Activated T-cell treated with anti-CD3 and anti-CD28 coated beads, Interleukin-2, amount 50 U/mL, for 4 hours (primary cell): ENCODE measurements at places on chromosomes 16 and 17. TPM values are rescaled to one million over a fixed set of nuclear protein-coding genes. Genes with fewer than 3 reads are reported as not detected.

The IL32 gene
- total RNA-seq, result 715 TPM

GRCh38 chr16:30482366-30482765 lies 9.8 kb downstream of the ITGAL start:
- no peak for DNase-seq

DNA sequence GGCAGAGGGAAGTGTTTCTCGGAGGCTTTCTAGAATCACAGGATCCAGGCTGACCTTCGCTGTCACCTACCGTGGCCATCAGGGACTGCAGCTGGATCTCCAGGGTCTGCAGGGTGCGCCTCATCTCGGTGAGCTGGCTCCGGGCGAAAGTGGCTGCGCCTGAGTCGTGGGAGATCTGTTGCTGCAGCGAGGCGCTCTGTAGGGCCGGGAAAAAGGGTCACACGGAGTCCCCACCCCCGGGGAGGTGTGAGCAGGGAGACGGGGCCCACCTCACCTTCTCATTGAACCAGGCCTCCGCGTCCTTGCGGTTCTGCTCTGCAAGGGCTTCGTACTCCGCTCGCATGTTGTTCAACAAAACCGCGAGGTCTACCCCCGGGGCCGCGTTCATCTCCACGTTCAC lies 2.9 kb downstream of the KRT28 start:
- DNase-seq, result no peak

The FNDC8 gene
- total RNA-seq, result not detected

DNA sequence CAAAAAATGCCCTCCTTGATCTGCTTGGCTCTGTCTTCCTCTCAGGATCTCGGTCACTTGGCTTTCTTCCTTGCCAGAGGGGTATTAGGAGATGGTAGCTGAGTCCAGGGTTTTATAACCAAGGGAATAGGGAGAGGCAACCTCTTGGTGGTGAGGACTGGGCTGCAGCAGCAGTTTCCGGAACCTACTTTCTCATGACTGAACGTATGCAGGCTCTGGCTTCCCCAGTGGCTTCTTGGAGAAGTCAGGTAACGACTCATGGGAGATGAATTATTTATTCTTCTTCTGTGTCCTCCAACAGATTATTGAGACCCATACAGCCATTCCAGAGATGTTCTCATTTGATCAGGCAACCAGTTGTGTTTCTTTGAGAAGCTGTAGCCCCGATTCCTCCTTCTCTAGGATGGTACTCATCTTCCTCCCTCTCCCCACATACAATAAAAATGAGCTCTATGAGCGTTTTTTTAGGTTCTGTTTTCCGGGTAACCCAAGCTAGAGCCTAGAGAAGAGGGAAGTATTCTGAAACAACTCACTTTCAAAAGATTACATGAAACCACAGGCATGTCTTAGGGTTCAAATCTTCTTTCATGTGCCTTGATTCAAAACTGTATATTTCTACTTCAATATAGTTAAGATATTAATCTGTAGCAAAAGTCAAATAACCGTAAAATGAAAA lies 22.3 kb upstream of the DHX40 start:
- DNase-seq, result no peak

The SCIMP gene
- not detected for total RNA-seq

The FOXO3B gene
- total RNA-seq, result 9.4 TPM

DNA sequence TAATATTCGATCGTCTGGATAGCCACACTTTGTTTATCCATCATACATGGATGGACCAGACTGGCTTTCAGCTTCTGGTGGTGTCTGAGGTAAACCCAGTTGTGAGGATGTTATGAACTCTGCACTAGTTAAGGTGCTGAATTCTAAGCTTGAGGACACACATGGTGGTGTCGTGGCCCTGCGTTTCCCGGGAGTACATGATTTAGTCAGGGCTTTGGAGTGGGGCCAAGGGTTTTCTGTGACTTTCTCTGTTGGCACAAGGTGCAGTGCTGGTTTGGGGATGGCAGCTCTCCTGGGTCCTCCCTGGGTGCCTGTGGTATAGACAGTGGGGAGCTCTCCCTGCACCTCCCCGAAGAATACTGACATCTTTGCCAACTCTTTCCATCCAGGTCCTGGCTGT lies 116.6 kb downstream of the SPECC1 start:
- DNase-seq, result no peak

- DNase-seq, result no peak
Measured at GRCh38 chr17:1376061-1376460, 24.0 kb downstream of the YWHAE start.

The RNF112 gene
- 0.30 TPM for total RNA-seq

- no peak for DNase-seq
Measured at GRCh38 chr16:57244463-57244766, 644 bp upstream of the ARL2BP start.

- DNase-seq, result no peak
Measured at GRCh38 chr17:27282054-27282551, 11.8 kb upstream of the WSB1 start.

DNA sequence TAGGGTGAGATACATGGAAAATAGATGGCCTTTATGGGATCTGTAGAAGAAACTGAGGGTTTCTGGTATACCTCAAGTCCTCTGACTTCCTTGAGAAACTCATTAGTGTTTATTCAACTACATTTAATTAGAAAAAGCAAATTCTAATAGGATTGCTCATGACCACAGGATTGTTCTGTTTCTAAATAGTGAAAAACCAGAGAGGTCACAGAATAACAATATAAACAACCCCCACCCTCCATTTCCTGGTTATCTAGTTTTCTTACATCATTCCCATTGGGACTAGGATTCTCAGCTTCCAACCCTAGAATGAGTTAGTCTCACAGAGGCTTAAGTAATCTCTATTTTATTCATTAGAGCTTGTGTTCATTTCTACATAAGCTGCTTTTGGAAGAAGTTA lies 30.0 kb downstream of the SF3B3 start:
- no peak for DNase-seq

- DNase-seq, result no peak
Measured at GRCh38 chr16:67393788-67394154, 473 bp upstream of the TPPP3 start.

DNA sequence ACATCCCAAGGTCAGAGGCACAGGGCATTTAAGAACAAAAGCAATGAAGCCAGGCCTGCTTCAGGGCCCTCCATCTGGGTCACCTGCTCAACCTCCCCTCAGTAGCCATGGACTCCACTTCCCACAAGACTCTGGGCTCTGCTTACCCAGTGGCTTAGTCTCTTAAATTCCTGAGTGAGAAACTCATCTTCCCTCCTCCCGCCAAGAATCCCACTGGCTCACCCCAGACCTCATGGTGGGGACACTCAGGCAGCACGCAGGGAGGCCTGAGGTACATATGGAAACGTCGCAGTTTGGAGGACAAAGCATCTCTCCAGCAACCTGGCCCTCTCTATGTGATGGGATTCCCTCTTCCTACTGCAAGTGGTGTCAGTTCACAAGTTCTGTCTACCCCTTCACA lies 326.7 kb upstream of the CDH5 start:
- no peak for DNase-seq

- DNase-seq, result no peak
Measured at GRCh38 chr16:855471-855870, 54.9 kb upstream of the GNG13 start.

The HYDIN gene
- not detected for total RNA-seq

The EXOC3L1 gene
- not detected for total RNA-seq

DNA sequence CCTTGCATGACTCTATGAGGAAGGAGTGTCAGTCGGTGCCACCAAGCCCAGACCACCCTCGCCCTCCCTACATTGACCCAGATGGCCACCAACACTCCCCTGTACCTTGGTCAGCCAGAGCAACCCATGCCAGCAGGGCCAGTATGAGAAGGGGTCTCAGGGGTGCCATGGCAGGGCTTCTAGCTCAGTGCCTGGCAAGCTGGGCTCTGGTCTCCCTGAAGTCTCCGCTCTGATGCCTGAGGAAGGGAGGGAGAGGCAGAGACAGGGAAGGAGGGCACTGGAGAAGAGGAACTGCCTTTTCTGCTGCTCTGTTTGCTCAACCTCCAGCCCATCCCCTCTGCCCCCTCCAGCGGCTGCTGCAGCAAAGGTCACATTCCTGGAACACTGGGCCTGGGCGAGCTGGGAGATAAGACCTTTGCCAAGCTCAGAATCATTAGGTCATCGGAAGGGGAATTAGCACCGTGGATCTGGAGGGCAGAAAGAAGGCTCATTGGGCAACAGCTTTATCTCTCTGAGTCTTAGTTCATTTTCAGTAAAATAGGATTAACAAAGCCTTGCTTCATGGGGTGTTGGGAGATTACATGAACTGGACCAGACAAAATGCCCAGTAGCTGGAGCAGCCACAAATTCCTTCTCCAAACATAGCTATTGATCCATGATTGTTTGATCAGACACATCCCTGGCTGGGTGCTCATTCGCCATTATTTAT lies at the start of gene VTN:
Gene VTN, minus strand, starts transcription at position 273 of the 709 bp plus-strand sequence. Its CDS starts 104 bp downstream, at position 169.
- DNase-seq, result no peak

- DNase-seq, result no peak
Measured at GRCh38 chr16:86245895-86246294, 264.4 kb upstream of the FOXF1 start.

DNA sequence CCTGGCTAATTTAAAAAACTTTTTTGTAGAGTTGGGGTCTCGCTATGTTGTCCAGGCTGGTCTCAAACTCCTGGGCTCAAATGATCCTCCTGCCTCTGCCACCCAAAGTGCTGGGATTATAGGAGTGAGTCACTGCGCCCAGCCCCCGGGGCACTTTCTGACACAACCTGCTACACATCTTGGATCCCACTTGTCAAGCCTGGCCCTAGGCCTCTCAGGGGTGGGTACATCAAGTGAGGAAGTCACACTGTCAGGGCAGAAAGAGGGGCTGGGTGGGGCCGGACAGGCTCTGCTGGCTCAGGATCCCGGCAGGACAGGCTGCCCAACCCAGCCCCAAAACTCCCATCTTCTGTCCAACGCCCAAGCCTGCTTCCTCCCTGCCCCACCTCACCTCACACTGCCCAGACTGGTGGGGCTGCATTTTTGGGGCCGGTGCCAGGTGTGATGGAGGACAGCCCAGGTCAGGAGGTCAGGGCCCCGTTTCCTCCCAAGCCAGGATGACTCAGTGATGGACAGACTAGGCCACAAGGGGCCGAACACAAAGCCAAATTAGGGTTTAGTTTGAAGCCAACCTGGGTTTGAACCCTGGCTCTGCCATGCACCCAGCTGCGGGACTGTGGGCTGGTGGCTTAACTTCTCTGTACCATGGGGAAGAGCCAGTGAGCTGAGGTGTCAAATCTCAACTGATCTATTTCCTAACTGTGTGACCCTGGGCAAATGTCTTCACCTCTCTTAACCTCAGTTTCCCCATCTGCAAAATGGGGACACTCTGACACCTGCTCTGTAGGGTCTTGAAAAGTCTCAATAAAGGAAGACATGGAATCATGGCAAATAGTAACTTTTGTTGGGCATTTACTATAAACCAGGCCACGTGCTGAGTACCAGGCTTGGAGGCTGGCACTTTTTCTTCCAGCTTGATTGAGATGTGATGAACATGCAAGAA lies 8.9 kb upstream of the PPL start:
- no peak for DNase-seq

DNA sequence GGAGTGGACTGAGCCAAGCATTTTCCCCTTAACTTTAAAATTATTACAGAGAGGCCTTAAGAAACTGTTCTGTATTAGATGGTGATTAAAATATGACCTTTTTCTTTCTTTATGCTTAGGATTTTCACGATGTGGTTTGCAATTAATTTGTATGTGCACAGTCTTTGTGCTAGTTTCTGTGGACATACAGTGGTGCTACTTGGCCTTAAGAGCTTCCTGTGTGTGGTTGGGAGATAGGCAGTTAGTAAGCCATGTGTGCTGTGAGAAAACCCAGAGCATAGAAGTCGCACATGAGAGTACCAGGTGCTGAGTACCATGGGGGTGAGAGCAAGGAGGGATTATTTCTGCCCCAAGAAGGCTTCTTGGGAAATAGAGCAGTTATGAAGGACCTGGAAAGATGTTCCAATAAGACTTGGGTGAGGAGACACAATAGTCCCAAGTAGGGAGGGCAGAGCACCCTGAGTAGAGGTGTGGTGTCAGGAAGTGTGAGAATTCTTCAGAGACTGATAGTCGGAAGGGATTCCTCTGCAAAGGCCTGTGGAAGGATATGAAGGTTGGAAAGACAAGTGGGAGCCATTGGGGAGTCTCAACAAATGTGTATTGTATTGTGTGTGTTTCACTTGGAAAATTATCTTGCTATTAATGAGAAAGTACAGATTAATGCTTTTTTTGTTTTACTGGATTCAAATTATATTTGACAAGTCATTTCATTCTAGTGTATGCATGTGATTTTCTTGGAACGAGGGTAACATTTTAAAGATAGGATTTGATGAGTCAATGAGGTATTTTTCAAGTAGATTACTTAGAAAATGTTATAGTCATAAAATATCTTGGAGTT lies 239.9 kb downstream of the PRKCA start:
- no peak for DNase-seq

DNA sequence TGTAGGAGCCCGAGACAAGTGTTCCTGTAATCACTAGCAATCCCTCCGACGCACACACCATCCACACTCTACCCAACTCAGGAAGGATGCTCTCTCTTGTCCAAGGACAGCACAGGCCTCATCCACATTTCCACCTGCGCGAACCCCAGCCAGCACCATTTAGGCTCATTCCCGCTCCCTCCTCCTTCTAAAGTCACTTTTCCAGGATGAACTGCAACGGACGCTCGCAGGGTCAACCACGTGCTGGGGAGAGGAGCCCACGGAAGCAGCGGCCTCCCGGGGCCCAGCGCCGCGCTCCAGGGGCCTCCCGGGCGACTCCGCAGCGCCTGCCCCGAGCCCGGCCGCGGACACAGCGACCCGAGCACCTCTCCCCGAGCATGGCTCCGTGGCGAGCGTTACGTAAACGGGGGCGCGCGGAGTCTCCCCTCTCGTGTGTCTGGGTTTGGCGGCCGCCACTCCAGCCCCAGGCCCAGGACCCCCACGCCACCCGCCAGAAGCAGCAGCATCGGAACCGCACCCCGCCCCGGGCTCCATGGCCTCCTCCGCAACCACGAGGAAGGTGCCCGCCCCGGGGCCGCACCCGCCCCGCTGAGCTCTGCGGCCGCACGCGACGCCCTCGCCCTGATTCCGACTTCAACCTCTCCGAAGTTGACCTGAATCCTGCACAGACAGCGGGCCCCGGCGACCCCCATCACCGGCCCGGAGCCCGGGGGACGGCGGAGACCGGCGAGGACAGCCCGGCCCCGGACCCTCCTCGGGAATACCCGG lies 668 bp downstream of the USP36 start:
- DNase-seq, result peak; percentile 46

- DNase-seq, result no peak
Measured at GRCh38 chr16:66385415-66385814, 18.9 kb downstream of the CDH5 start.

- no peak for DNase-seq
Measured at GRCh38 chr17:27293359-27293897, 486 bp upstream of the WSB1 start.
